A673 (cell line): ENCODE measurements at places on chromosomes 6 and 20.

DNA sequence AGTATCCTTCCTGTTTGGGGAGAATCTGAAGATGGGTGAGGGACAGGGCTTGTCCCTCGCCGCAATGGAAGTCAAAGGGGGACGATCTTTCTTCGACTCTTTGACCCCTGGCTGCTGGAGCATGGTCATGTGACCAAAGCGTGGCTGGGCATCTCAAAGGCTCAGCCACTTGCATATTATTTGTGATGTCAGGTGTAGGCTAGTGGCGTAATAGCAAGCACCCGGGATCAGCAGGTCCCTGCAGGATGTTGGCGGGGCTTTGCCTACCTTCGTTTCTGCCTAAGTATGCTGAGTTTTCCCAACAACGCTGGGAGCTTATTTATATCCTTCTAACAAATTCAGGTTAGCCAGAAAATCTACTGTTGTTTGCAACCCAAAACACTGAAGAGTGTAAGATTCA is 50.3 kb upstream of the IL20RA start:
- DNase-seq: no peak

DNA sequence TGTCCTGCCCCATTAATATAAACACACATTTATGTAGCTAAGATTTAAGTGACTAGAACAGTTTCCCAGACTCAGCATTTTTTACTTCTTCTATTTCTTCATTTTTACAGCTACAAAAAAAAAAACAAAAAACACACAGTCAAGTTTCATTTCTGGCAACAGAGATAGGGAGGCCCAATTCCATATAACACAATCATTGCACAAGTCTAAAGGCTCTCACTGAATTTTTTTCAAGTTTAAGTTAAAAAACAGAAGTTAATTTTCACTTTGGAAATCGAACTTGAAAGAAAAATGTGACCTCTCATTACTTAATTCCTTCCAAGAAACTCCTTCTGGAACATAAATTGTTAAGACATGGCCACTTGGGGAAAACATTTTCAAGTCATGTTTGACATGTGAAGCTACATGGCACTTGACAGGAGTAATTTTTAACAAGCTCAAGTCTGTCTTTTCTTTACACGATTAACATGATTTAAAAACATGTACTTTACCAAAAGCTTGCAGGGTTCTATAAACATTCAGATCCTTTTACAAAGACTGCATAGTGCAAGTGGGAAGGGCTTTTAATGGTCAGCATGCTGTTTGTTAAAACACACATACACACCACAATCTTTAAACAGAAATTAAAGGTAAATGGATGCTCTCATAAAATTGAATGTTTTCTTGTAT is 100.1 kb upstream of the CCDC28A start:
- no peak for DNase-seq

DNA sequence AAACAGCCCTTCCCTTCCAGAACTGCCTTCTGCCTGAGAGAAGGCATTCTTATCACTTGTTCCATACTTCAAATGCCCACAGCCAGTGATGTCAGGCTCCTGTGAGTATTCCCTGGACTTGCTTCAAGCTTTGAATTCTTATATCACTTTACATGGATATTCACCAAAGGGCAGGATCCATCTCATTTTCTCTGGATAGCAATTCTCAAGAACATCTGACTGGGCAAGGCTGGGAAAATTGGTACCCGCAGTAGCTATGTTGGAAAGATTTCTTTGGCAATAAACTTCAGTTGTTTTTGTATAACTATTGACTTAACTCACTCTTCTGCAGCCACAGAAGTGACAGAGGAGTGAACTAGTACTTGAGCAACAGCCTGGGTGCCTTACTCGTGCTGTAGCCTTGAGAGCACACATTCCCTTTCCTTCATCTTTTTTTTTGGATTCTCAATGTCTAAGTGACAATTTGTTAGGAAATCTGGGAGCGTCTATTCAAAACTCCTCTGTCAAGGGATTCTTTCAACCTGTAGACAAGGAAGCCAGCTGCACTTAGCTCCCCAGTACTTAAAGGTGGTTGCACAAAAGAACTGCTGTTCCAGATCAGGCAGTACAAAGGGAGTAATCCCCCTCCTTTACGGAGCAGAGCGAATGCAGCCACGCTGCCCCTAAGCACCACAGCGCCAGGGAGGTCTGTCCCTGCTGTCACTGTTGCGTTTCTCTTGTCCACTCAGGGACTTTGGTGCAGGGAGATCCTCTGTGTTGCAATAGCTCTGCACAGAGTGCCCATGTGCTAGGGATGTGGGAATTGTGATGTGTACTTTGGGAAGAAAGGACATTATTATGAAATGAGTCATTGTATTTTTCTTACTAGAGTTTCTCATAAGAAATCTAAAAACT is 69.6 kb downstream of the JAG1 start:
- DNase-seq: no peak

DNA sequence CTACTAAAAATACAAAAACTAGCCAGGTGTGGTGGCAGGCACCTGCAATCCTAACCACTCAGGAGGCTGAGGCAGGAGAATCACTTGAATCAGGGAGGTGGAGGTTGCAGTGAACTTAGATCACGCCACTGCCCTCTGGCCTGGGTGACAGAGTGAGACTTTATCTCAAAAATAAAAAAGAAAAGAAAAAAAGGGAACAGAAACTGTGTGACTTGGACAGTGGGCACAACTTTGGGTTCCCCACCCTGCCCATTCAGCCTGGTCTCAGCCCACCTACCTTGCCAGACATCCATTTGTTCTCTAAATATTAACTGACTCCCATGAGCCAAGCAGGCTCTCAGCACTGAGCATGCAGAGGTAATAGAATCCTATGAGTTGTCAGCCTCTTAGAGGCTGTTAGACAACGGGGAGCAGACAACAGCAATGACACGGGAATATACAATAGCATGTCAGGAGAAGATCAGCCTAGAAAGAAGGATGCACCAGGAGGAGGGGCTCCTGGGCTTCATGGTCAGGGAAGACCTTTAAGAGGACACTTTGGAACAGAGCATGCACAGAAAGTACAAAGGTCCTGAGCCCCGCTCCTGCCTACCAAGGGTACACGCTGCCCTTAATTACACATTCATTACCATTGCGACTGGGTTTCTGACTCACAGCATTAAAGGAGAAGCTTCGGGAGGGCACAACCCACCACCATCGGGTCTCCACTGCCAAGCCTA is 20.0 kb downstream of the FAM209B start:
- no peak for DNase-seq

DNA sequence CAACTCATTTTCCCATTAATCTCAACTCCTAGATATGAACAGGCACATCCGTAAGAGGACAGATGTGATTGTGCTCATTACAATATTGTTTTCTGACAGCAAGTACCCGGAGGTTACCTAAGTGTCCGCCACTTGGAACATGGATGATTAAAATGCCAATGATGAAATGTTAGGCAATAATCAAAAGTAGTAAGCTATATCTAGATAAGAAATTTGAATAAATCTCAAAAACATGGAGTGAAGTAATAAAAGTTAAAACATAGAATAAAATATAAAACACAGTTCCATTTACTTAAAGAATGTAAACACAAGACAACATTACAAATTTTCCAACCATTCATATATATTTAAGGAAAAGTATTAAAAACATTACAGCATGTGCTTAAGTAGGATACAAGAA is 59.2 kb upstream of the LY86 start:
- no peak for DNase-seq

DNA sequence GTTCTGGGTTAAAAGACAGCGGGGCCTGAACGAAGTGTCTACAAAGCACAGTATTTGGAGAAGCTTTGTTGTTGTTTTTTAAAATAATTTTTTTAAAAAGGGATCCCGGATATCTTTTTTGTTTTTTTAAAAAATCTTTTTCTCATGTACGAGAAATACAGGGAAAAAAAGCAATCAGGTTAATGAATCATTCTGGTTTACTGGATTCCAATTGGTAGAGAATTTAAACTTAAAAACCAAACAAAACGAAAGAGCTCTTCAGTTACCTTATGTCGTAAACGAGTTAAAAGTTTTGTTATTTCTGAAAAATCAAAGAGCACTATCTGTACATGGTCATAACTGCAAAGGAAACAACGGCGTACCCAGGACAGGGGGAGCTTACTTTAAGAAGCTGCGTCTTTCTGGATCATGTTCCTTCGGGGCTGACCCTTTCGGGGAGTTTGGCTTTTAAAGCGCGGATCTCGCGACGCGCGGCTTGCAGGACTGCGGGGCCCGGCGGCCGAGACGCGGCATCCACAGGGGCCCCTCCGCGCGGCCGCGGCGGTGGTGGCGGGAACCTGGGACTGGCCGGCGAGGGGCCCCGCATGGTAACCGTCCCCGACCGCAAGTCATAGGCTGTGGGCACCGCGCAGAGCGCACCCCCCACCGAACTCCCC is 927 bp downstream of the IL20RA start:
- DNase-seq: peak; percentile 44

DNA sequence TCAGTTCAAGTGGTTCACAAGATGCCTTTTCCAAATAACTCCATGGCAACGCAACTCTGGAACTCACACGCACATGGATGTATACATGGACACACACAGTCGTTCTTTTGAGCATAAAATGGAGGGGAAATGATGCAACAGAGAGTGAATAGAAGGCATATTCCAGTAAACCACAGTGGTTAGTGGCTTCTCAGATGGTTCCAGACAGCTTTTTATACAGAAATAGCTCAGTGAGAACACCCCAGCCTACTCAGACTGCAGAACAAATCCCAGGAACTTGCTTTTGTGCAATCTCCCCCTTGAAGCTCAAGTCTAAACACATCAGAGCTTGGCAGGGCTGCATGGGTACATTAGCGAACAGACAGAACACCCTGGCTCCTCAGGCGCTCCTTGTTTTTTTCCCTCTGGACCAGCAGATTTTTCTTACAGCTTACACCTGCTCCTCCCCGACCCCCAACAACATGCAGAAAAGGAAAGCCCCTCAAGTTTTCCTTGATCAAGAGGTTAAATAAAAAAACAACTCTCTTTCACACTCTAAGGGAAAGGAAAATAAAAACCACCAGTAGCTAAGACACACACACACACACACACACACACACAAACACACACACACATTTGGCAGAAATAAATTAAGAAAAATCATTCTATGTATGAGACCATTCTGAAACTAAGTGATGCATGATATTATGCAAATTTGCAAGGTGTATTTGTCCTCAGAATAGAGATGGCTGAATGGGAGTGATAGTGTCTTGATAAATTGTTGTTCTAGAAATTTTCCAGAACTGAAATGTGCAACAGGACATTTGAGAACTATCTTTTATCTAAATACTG is 51.2 kb upstream of the RANBP9 start:
- peak; percentile 42 for DNase-seq

- DNase-seq: no peak
These were observed 142.4 kb upstream of the SLC24A3 start for GRCh38 chr20:19070026-19070425.

DNA sequence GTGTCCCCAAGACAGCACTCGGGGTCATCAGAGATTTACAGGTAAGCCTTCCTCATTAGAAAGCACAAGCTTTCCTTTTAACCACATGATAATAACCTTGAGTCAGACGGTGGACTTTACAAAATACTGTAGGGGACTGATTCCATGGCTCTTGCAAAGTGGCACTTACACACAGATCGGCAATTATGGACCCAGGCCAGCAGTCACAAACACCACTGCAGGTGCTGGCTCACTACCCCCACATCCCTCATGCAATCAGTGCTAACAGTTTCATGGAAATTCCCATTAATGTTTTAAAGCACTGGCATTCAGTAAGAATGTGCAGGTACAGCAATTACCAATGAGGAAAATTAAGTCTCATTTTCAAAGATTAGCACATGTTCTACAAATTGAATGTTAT is 516.5 kb downstream of the PRKN start:
- DNase-seq: no peak

- no peak for DNase-seq
These were observed 186.2 kb downstream of the CDH26 start for GRCh38 chr20:60144404-60144803.

DNA sequence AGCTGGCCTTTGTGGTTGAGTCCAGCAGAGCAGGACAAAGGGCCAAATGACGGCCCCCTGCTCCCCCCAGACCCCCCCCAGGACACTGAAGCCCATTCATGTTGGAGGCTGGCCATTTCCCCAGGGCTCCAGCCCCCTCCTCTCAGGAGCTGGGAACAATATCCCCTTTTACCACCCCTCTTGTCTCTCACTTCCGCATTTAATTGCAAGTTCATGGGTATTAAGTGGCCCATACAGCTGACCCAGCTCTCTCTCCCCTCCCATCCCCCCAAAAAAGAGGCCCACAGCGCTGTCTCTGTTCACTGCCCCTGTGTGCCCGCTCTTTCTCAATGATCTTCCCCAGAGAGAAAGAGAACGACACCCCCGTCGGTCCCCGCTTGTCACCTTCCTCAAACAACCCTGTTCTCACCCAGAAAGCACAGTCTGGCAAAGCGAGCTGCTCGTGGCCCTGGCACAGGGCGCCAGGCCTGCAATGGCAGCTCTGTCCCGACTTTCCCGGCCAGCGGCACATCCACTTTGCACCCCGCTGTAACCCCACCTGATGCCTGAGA is 30.4 kb downstream of the PREX1 start:
- no peak for DNase-seq

GRCh38 chr6:156146891-156147290 is 630.3 kb upstream of the ARID1B start:
- no peak for DNase-seq

DNA sequence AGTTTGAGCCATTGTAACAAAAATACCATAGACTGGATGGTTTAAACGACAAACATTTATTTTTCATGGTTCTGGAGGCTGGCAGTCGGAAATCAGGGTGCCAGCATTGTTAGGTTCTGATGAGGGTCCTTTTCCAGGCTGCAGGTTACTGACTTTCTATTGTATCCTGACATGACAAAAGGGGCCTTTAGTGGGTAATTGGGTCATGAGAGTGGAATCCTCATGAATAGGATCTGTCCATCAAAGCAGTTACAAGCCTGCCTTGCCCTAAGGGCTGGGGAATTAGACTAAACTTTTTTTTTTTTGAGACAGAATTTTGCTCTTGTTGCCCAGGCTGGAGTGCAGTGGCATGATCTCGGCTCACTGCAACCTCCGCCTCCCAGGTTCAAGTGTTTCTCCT is 347.9 kb upstream of the TSHZ2 start:
- no peak for DNase-seq

DNA sequence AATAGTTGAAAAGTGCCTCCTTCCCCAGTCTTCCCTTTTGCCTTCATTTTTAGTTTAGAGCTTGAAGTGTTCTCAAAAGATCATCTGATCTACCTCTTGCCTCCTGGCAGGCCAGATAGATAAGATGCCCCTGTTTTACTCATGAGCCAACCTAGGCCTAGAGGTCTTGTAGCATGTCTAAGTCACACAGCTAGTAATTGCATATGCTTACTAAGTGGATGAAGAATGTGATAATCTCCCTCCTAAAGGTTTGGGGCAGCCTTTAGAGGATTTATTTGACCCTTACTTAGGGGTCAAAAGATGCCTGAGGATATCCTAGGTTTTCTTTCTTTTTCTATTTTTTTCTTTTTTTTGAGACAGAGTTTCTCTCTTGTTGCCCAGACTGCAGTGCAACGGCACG is 2.1 kb downstream of the C6orf141 start:
- DNase-seq: no peak

GRCh38 chr20:57686931-57687652 is 22.7 kb downstream of the PMEPA1 start:
- DNase-seq: no peak

- DNase-seq: peak; percentile 59
These were observed 695.2 kb downstream of the PHF3 start for GRCh38 chr6:64330694-64331307.

- no peak for DNase-seq
These were observed 154.2 kb upstream of the PROKR2 start for GRCh38 chr20:5470943-5471342.

- DNase-seq: no peak
These were observed 23.5 kb upstream of the MLIP start for GRCh38 chr6:54087721-54088120.

GRCh38 chr6:141541581-141542324 is 591.0 kb upstream of the GJE1 start:
- peak; percentile 61 for DNase-seq

GRCh38 chr6:74742793-74743508 is 462.9 kb downstream of the COL12A1 start:
- no peak for DNase-seq
